Breast epithelium (tissue), 4 donors: ENCODE measurements at places on chromosomes 7 and 10. TPM values are rescaled to one million over a fixed set of nuclear protein-coding genes. Genes with fewer than 3 reads are reported as not detected.
A peak's percentile ranks its signal among the peaks of the same experiment; 100 is the strongest.

DNA sequence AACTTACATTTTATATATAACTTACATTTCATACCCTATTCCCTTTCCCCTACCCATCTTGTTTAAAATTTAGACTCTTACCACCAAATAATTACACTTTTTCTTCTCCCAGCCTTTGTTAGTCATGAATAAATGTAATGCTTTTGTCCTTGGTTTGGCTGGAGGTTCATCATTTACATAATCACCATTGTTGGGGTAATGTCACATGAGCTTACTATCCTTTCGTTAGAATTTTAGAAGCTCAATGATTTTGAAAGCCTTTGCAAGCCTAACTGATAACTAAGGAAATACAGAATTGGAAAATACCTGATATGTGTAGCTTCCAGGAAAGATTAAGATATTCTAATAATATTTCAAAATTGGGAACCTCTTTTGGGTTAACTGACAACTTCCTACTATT, 171.7 kb downstream of the PLXDC2 start:
- no peaks in the 10 kb centered on the region for H3K4me1 ChIP-seq
- no peak for DNase-seq
- no peaks in the 10 kb centered on the region for H3K36me3 ChIP-seq
- H3K27me3 ChIP-seq = no peaks in the 10 kb centered on the region
- no peak overlapping the region for H3K27ac ChIP-seq

- H3K27ac ChIP-seq = peak overlapping the region; percentile 99
- no peak for DNase-seq
- H3K36me3 ChIP-seq = no peaks in the 10 kb centered on the region
- no peak overlapping the region for H3K4me3 ChIP-seq
- no peaks in the 10 kb centered on the region for H3K27me3 ChIP-seq
These were observed 48.6 kb downstream of the CHST3 start for GRCh38 chr10:72012796-72013195.

DNA sequence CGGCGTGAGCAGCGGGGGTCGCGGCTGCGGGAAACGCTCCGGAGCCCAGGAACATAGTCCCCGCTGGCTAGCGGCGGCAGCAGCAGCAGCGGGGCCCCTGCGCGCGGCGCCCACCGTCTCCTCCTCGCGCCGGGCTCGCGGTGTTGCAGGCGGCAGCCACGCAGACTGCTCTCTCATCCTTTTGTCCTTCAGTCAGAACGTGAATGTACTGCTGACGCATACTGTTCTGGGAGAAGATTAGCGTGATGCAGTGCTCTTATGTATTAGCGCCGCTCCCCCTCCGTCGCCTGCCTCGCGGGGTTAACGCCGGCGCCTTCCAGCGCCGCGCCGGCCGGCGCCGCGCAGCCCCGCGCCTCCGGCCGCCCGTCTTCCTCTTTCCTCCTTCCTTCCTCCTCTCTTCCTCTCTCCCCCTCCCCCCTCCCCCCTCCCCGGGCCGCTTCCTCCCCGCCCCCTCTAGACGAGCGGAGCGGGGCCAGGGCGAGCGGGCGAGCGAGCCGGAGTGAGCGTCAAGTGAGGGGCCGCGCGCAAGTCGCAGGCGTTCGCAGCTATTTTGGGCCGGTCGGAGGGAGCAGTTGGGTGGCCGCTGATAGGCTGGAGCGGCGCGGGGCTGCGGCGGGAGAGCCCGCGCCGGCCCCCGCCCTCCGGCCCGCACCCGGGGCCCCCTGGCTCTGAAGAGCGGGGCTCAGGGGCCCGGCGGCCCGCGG, 816 bp upstream of the LRRC4 start:
- no peaks in the 10 kb centered on the region for H3K36me3 ChIP-seq
- peak overlapping the region; percentile 53 for H3K4me3 ChIP-seq
- DNase-seq = no peak

- H3K27me3 ChIP-seq = peaks cover 3% of the 10 kb centered on the region
- no peak for DNase-seq
- H3K4me1 ChIP-seq = no peaks in the 10 kb centered on the region
- H3K27ac ChIP-seq = no peak within 1 kb of the TSS
- H3K36me3 ChIP-seq = no peaks in the 10 kb centered on the region
These were observed at the start of gene NRG3 for GRCh38 chr10:81874875-81875466. Gene NRG3 (plus strand): TSS chr10:81875194.

DNA sequence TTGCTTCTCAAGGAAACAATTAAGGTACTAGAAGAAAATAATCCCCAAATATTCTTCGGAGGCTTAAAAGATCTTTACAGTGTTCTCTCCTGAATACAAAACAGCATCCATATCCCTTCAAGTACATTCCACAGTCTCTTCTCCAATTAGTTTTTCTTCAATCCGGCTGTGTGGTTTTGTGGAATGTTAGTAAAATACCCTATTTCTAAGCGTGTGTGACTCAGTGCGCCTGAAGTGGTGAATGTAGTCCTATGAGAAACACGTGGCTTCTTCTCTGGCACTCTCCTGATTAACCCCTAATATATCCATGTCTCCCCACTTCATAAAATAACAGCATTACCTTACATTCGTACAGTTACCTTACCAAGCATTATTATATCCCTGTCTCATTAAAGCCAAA, 570.2 kb downstream of the ARL4A start:
- no peak for DNase-seq
- H3K4me1 ChIP-seq = no peaks in the 10 kb centered on the region
- H3K36me3 ChIP-seq = no peaks in the 10 kb centered on the region
- no peak overlapping the region for H3K27ac ChIP-seq
- H3K4me3 ChIP-seq = no peak overlapping the region

DNA sequence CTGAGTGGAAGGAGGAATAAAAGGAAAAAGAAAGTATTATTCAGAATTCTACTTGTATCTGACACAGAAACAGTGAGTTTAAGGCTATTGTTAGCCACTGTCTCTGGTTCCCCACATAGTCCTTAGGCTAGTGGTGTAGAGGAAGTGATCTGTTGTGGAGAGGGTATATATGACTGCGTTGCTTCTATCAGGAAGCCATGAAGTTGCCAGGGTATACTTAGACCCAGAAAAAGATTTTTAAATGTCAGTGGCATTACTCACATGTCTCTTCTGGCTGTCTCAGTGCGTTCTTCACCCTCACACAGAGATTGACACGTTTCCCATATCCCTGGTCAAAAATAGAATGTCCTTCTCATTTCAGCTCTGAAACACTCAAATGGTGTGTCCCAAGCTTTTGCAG, 72.7 kb downstream of the SEM1 start:
- H3K27ac ChIP-seq = no peak overlapping the region
- no peaks in the 10 kb centered on the region for H3K27me3 ChIP-seq
- DNase-seq = no peak
- no peaks in the 10 kb centered on the region for H3K36me3 ChIP-seq
- H3K4me3 ChIP-seq = no peak overlapping the region

- no peaks in the 10 kb centered on the region for H3K4me1 ChIP-seq
- H3K27ac ChIP-seq = no peak overlapping the region
These were observed 2.0 kb downstream of the ZSCAN25 start for GRCh38 chr7:99618726-99619125.

DNA sequence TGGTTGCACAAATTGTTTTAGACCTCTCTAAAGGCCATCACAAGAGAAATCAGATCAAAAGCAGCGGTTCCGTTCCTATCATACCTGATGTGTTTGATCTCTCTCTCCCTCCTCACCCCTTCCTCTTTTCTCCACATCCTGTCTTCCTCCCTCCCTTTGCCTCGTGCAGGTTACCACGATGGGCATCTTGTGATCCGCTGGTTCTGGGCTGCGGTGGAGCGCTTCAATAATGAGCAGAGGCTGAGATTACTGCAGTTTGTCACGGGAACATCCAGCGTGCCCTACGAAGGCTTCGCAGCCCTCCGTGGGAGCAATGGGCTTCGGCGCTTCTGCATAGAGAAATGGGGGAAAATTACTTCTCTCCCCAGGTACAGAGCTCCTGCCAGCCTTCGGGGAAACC, 28.5 kb upstream of the STK17A start:
- H3K27me3 ChIP-seq = no peaks in the 10 kb centered on the region
- H3K4me3 ChIP-seq = no peak overlapping the region
- DNase-seq = no peak
- no peaks in the 10 kb centered on the region for H3K36me3 ChIP-seq
- H3K27ac ChIP-seq = no peak overlapping the region
- H3K4me1 ChIP-seq = no peaks in the 10 kb centered on the region

DNA sequence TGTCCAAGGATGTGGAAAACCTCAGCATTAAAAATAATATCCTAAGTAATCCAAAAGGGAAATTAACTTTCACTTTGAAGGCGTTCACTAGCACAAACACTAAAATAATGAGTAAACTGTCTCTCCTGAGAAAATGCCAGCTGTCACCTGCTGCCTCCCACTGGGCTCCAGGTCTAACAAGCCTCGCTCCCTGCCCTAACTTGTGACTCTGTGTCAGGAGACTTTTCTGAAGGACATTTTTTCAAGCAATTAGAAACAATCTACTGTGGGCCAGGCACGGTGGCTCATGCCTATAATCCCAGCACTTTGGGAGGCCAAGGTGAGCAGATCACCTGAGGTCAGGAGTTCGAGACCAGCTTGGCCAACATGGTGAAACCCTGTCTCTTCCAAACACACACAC, 72.8 kb upstream of the GLCCI1 start:
- H3K36me3 ChIP-seq = no peaks in the 10 kb centered on the region
- H3K27ac ChIP-seq = no peak overlapping the region
- no peak overlapping the region for H3K4me3 ChIP-seq

DNA sequence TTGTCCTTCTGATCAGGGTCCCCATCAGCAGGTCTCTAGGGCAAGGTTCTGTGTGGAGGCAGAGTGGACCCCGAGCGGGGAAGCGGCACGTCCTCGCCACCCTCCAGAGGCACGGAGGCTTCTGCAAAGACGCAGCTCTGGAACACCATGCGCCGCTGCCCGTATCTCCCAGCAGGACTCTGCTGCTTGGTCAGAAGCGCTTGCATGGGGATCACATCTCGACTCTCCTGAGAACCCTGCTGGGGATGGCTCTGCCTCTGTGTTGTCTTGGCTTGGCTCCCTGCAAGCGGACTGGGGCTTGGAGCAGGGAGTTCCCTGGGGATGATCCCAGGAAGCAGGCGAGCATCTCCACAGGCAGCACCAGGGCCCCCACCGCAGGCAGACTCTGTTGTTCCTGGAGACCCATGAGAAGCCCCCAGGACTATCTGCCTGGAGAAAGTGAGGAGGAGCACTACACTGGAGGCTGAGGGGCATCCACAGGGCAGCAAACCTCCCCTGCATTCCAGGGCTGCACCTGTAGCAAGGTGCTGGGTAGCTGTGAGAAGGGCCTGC, 520.5 kb downstream of the GLRX3 start:
- H3K4me1 ChIP-seq = no peaks in the 10 kb centered on the region
- DNase-seq = no peak
- no peaks in the 10 kb centered on the region for H3K36me3 ChIP-seq
- H3K27ac ChIP-seq = no peak overlapping the region

DNA sequence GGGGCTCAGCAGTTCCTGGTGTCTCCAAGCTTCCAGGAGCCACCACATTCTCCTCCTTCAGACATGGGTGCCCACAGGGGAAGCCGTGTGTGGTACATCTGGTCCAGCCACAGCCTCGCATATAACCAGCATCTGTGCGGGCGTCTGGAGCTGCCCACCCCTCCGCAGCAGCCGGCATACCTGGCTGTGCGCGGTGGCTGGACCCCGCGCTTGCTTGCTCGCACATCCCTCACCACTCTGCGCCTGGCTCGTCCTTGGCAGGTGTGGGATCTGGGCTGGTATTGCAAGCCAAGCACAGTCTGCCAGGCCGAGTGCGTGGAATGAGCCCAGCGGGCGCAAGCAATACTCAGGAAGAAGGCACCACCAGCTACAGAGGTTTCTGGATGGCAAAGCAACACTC, 117.7 kb upstream of the MBL2 start:
- H3K4me1 ChIP-seq = no peaks in the 10 kb centered on the region
- no peaks in the 10 kb centered on the region for H3K27me3 ChIP-seq
- H3K36me3 ChIP-seq = no peaks in the 10 kb centered on the region

DNA sequence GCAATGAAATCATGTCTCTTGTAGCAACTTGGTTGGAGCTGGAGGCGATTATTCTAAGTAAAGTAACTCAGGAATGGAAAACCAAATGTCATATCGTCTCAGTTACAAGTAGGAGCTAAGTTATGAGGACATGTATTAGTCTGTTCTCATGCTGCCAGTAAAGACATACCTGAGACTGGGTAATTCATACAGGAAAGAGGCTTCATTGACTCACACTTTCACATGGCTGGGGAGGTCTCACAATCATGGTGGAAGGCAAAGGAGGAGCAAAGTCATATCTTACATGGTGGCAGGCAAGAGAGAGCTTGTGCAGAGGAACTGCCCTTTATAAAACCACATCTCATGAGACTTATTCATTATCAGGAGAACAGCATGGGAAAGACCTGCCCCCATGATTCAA, 370.1 kb upstream of the PRKCQ start:
- no peaks in the 10 kb centered on the region for H3K27me3 ChIP-seq
- no peaks in the 10 kb centered on the region for H3K4me1 ChIP-seq
- no peak overlapping the region for H3K27ac ChIP-seq
- H3K4me3 ChIP-seq = no peak overlapping the region
- no peak for DNase-seq
- no peaks in the 10 kb centered on the region for H3K36me3 ChIP-seq

The AMZ1 gene
- 0.33 TPM for total RNA-seq

The PPP1R17 gene
- total RNA-seq = not detected

The LIPN gene
- not detected for total RNA-seq
